Diencephalon (tissue), 1 donor: ENCODE measurements at places on chromosomes 2 and 18. TPM values are rescaled to one million over a fixed set of nuclear protein-coding genes. Genes with fewer than 3 reads are reported as not detected.

KLHL41 gene
- 3.9 TPM for total RNA-seq

MAP3K19 gene
- 9.5 TPM for total RNA-seq

IL36B gene
- total RNA-seq, result not detected

CCBE1 gene
- total RNA-seq, result 5.3 TPM

FN1 gene
- total RNA-seq, result 156 TPM

REG1B gene
- not detected for total RNA-seq

LRP1B gene
- 78.0 TPM for total RNA-seq

SNRNP200 gene
- total RNA-seq, result 70.8 TPM

HOXD12 gene
- not detected for total RNA-seq

MIB1 gene
- total RNA-seq, result 90.2 TPM

KDM3A gene
- 38.5 TPM for total RNA-seq

GPR75 gene
- 29.5 TPM for total RNA-seq

EPAS1 gene
- total RNA-seq, result 13.4 TPM

IL18R1 gene
- 0.46 TPM for total RNA-seq

HRH4 gene
- total RNA-seq, result 0.23 TPM

SLC4A5 gene
- total RNA-seq, result 3.2 TPM

ACP1 gene
- total RNA-seq, result 122 TPM

ERICH2 gene
- total RNA-seq, result 1.6 TPM

MAL gene
- total RNA-seq, result not detected

MARCO gene
- not detected for total RNA-seq

VAPA gene
- 176 TPM for total RNA-seq

ZNF892 gene
- 28.8 TPM for total RNA-seq

ALKAL2 gene
- 1.4 TPM for total RNA-seq

VSNL1 gene
- 128 TPM for total RNA-seq

SPR gene
- total RNA-seq, result 2.5 TPM

NEDD4L gene
- 164 TPM for total RNA-seq

RNF125 gene
- 4.4 TPM for total RNA-seq

CHRND gene
- 0.23 TPM for total RNA-seq

SCYGR4 gene
- not detected for total RNA-seq

RSAD2 gene
- 3.2 TPM for total RNA-seq

IHH gene
- 0.69 TPM for total RNA-seq

LYG2 gene
- not detected for total RNA-seq

SLC9A4 gene
- 0.69 TPM for total RNA-seq

SCG2 gene
- total RNA-seq, result 179 TPM

TCF23 gene
- total RNA-seq, result not detected

CD8B gene
- total RNA-seq, result 1.8 TPM

PARD6G gene
- total RNA-seq, result 7.6 TPM

BOLL gene
- total RNA-seq, result 1.4 TPM
